ENCODE measurements at places on chromosomes 2 and 18.

GRCh38 chr2:43084699-43085091, 141.7 kb downstream of the ZFP36L2 start:
- no peak for DNase-seq

- peak; percentile 40 for DNase-seq
These were observed 30.5 kb downstream of the ZEB2 start for GRCh38 chr2:144489315-144489916.

GRCh38 chr2:63051042-63051794, 588 bp downstream of the OTX1 start:
- no peak for DNase-seq

DNA sequence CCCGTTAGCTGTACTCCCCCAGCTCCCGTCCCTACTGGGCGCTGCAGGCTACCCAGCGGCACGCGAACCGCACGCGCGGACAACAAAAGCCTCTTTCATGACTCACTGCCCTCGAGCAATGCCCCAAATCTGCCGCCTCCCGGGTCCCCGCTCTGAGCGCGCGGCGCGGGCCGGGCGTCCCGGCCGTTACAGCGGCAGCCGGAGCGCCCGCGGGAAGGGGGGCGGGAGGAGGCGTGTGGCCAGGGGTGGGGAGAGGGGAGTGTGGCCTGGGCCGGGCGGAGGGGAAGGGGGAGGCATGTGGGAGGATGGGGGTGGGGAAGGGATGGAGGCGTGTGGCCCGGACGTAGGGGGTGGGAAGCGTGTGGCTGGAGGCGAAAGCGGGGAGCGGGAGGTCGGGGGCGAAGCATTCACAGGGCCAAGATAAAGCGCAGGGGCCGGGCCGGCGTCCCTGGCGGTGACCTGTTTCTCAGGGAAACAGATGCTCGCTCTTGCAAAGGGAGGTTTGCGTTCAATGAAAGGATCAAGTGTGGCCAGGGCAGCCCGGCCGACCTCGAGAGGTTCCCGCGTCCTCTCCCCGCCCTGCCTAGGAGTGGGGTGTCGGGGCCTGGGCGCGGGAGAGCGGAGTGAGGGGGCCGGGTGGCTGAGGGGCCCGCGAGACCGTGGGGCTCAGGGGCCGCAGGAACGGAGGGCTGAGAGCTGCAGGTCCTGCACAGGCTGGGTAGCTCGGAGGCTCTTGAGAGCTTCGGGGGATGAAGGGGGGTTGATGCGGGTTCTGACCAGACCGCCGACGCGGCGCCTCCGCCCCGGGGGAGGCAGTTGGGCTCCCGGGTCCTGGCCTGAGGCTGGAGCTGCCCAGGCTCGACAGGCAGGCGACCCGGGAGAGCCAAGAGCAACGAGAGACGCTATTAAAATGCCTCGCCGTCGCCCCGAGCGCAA, 3.5 kb upstream of the NEUROD1 start:
- no peak for DNase-seq

GRCh38 chr2:3126171-3126910, 251.3 kb downstream of the EIPR1 start:
- no peak for DNase-seq

DNA sequence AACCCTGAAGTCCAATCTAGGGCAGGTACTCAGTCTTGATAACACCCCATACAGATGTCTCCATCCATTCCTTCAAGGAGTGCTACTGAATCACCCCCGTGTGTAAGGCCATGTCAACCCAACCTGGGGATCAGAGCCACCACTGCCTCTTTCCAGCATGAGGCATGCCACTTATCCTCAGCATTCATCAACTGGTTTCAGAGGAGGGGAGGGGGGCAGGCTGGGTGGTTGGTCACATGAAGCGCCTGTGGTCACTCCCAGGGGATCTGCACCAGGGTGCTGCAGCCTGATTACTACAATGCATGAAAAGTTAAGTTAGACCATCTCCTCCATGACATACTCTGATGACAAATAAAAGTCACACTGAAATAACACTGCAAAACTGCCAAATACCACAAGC, 65.0 kb downstream of the UXS1 start:
- no peak for DNase-seq

- no peak for DNase-seq
These were observed 4.9 kb upstream of the AGFG1 start for GRCh38 chr2:227466887-227467600.

GRCh38 chr2:64014628-64015027, 4.6 kb downstream of the VPS54 start:
- DNase-seq, result no peak

DNA sequence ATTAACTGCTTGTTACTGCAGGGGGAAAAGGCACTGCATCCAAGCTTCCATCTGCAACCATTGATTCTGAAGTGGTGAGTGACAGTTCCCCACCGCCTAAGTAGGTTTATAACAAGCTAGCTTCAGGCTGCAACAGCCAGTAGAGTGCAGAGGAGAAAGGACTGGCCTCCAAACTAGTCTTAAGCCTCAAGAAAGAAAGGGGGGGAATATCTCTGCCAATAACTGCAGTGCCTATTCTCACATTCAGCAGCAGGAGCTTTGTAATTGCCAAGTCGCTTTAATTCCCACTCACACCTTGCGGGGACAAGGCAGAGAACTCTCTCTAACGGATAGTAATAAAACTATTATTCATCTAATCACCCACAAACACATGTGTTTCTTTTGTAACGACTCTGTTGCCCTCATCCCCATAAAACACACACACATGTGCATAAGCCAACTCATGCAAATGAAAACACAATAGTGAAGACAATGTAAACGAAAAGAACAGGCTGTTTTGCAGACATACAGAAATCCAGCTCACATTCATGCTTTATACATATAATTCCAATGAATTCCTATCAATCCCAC, 1963.3 kb upstream of the PIK3C3 start:
- no peak for DNase-seq

- no peak for DNase-seq
These were observed 96.8 kb downstream of the ADD2 start for GRCh38 chr2:70671092-70671675.

- DNase-seq, result no peak
These were observed 66.9 kb downstream of the ZDBF2 start for GRCh38 chr2:206341396-206341795.

DNA sequence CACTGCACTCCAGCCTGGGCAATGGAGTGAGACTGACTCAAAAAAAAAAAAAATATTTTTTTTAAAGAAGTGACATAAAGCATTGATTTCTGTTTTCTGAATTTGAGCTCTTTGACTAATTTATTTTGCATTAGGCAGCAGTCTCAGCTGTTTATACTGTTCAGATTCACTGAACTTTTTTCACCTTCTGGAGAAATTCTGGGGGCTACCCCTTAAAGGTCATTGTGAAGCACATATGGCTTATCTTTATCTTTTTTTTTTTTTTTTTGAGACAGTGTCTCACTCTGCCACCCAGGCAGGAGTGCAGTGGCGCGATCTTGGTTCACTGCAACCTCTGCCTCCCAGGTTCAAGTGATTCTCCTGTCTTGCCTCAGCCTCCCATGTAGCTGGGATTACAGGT, 12.9 kb downstream of the PHLPP1 start:
- no peak for DNase-seq

DNA sequence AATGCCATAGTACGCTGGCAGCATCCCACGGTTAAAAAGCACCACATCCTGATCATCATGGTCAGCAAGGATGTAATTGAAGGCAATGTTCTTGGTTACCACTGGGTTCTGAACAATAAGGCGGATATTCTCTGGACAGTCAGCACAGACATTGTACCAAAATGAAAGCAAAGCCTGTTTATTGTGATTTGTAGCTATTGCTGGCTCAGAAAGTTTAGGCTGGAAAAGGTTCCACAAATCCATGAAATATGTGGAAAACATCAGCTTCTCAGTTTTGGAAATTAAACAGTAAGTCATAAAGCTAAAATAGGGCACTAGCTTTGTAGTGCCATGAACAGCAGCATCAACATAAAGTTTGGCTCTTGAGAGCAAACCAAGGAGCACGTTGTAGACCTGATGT, 52.2 kb downstream of the C2orf74 start:
- DNase-seq, result no peak

GRCh38 chr18:23337599-23338444, 115.3 kb upstream of the RIOK3 start:
- peak; percentile 59 for DNase-seq

DNA sequence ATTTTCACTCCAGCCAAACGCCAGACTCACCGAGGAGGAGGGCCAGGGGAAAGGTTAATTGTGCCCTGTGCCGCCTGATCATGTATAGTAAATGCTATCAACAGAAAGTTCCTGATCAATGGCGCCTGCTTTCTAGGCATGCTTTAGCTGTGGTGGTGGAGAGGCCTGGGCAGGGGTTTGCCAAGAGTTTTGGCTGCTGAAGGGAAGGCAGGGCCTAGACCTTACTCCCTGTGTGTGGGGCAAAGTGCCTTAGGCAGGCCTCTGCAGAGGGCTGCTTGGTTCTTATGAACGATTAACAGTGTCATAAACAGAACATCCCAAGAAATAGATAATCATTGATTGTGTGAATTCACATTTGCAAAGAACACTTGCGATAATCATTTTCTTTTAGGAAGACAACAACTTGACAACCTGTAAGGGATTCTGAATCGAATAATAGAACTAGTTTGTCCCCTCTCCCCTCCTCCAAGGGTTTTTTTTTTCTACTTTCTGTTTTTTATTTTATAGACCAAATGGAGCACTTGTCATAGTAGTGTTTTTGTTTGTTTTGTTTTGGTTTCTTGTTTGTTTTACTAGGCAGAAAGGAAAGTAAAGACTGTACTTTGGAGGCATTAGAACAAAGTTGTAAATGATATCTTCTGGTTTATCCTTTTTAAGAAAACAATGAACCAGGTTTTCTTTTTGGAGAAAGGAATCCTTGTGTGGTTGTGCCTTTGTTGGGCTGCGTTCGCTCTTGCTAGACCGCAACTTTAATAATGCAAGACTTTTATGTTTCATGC, 6.5 kb downstream of the TSHZ1 start:
- no peak for DNase-seq

DNA sequence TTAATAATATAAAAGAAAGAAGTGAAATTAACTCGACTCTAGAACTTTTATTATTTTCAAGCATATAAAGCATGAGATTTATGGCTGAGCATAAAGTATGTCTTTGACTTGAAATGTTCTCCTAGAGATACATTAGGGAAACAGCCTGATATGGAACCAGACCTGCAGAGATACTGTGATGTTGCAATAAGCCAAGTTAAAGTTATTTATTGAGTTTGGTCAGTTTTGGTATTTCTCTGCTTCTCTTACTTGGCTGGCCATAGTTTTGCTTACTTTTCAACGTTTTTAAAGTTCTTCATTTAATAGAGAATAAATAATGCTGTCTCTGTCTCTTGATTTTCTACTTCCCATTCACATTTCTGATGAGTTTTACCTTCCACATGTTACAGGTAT, 76.0 kb downstream of the GFPT1 start:
- DNase-seq, result no peak

GRCh38 chr2:165587335-165587938, 117.9 kb downstream of the CSRNP3 start:
- DNase-seq, result no peak

GRCh38 chr2:220747736-220748135, 824.4 kb downstream of the EPHA4 start:
- no peak for DNase-seq

DNA sequence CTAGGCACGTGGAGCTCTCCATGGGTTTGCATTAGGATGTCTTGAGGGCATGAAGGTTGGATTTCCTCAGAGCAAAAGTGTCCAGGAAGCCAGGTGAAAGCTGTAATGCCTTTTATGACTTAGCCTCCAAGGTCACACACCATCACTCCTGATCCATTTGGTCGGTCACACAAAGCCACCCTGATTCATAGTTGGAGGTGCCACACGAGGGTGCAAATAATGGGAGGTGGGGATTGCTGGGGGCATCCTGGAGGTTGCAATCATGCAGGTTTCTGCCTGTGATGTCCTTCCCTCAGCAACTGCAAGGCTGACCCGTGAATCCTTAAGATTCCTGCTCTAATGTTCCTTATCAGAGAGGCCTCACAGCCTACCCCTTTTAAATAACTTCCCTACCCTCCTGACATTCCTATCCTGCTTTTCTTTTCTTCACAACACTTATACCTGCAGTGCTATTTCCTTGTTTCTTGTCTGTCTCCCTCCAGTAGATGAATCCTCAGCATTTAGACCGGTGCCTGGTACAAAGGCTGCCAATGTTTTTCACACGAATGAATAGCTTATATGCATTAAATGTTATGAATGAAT, 97.1 kb downstream of the LIPG start:
- DNase-seq, result no peak

GRCh38 chr2:181294979-181295378, 162.2 kb upstream of the ITGA4 start:
- no peak for DNase-seq

DNA sequence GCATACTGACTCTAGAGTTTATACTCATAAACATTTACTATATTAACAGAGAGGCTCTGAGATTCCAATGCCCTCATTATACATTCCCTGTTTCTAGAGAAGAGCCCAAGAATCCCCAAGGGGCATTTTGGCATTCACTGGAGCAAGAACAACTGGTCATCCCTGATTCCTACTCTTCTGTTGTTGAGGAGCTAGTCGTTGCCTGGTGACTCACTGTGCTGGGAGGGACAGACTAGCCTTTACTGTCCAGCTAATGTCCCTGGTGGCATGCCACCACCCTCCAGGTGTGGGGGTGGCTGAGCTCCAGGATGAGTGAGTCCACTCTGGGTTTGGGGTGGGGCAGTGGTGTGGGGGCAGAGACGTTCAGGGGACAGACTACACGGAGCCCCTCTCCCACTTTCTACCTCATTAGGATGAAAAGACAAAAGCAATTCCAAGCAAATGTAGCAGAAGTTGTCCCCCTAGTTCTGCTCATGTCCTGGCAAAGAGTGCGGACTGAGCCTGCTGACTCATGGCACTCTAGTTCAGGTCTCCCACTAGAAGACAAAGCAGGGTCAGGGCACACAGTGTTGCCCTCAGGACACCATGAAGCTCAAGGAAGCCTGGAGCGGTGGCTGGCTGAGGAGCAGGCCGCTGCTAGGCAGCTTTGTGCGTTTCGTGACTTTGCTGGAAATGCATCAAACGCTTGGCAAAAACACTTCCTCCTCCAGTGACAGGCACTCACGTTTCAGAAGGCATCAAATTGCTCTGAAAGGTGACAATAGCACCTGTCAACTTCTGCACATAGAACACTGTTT, 49.4 kb downstream of the RHOB start:
- no peak for DNase-seq

DNA sequence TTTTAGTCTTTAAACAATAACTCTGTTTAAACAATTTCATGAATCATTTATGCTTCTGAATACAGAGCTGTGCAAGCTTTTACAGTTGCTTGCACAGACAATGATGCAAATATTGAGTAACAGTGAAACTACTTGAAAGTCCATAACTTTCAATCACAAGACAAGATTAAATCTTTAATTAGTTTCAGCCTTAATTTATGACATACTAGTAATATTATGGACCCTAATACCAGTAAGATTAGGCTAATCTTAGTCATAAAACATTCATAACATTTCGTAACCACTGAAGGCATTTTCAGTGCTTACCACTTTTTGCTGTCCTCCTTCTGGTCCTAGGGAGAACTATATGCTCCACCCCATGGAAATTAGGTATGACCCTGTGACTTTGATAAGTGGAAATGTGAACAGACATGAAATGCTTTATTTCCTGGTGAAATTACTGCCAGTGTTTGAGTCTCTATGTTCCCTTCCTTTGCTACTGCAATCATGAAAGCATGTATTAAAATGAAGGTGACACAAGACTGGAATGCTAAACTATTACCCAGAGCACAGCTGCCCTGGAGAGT, 1.8 kb upstream of the COBLL1 start:
- no peak for DNase-seq

- no peak for DNase-seq
These were observed 153.6 kb downstream of the NRP2 start for GRCh38 chr2:205835923-205836322.

- no peak for DNase-seq
These were observed 170.0 kb downstream of the ALK start for GRCh38 chr2:29751390-29751789.

Measured in NCI-H1436 (cell line).